ENCODE measurements at places on chromosomes 12 and 14.

DNA sequence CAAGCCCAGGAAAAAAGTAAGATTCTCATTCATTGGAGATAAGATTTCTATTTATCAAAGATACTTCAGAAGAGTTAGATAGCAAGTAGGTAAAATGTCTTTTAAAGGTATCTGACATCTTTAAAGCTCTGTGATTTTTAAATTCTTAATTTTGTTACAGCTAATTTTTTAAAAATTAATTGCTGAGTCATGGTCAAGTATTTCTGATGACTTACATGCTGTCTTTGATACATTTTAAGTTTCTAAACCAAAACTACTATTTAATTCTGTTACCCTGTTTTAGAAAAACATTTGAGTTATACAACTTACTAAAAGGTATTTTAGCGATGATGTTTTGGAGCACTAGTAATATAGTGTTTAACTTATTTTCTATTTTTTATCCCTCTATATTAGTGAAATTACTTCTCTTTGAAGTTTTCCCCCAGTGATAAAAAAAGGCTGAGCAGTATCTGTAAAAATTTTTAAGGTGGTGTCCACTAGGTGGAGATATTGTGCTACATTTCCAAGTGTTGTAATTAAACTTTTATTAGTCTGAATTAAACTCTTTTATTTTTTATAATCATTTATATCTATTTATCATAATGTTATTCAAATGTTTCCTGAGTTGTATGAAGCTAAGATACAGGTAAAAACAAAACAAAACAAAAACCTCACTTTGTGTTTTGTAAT lies 11.5 kb downstream of the ALG10 start:
- DNase-seq: no peak

- no peak for DNase-seq
Measured at GRCh38 chr12:63457428-63457827, 210.9 kb downstream of the DPY19L2 start.

- no peak for DNase-seq
Measured at GRCh38 chr12:51391283-51392123, at the start of gene GALNT6. TSS of gene GALNT6 (minus strand) at chr12:51391406. CDS start at chr12:51379781, 11,625 bp downstream.

DNA sequence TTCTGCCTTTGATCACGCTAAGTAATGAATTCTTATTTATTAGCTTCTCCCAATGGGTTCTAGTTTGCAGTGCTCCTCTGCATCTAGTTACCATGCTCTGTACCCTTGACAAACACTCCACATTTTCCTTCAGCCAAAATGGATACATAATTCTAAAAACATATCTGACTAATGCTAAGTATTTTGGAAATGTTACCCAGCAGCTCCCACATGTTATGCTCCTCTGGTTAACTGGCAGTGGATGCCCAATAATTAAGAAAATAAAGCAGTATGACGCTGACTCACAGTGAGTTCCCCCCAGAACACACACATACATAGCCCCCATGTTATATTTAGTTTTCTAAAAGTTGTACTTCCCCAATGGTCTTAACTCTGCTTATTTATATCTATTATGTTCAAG lies 74.6 kb downstream of the STXBP6 start:
- no peak for DNase-seq

DNA sequence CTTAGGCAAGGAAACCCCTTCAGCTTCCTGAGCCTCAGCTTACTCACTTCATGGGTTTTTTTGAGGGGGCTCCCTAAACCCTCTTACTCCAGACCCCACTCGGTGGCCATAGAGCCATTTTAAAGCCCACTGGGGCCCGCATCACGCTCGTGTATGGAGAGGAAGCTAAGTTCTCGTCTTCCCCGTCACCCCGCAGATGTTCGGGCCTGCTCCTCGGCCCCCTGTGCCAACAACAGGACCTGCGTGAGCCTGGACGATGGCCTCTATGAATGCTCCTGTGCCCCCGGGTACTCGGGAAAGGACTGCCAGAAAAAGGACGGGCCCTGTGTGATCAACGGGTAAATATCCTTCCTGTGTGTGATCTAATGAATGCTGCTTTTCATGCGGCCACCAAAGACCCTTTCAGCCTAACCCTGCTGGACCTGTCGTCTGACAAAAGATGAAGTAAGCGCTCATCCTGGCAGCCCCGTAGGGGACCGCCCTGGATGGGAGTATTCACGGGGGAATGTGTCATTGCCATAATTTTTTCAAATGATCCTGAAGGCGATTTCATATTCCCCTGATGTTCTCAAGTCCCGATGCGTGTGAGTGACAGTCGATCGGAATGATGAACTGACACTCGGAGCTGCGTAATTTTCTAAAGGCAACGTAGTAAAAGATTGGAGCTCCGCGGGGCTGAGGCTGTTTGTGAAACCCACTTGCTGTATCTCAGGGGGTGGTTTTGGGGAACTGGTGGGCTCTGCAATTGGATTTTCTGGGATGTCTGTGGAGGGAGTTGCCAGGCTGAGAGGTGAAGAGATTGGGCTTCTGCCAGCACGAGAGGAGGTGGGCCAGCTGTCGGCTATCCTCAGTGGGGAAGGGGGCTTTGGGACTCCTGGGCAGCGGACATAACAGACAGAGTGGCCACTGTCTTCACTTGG lies 5.4 kb downstream of the DLK1 start:
- no peak for DNase-seq

DNA sequence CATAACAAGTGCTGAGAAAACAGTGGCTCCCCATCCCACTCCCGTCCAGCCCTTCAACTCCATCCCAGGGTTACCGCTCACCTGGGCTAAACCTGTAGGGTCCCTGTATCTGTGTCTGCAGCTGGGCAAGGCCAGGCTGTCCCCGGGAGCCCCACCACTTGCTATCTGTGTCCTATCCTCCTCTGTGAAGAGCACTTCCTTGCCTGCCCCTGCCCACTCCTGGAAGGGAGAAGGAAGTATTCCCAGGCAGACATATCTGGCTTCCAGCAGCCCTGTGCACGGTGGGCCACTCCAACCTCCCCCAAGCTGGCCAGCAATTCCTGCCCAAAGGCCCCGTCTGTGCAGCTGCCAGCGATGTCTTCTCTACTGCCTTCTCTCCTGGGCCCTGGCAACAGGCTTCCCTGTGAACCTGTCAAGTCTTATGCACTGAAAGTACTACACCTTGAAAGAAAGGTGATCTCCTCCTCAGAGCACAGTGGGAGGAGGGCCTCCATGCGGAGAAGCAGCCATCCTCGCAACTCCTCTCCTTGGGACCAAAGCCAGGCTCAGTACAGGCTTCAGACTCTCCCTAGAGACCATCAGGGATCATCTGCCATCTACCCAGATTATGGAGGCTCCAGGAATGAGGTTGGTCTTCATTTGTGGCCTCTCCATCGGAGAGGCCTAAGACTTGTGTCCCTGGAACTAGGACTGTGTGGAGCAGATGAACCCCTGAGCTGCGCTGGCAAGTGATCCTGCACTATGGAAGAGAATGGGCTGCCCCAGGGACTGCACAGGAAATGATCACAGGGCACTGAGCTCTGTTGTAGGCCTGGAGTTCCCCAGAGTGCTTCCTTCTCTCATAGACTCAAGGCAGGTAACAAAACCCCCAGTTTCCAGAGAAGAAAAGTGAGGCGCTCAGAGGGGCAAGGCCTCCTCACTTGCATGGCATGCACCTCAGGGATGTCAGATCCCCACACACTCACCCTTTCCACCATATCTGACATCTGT lies 663.6 kb downstream of the BCL11B start:
- DNase-seq: no peak

DNA sequence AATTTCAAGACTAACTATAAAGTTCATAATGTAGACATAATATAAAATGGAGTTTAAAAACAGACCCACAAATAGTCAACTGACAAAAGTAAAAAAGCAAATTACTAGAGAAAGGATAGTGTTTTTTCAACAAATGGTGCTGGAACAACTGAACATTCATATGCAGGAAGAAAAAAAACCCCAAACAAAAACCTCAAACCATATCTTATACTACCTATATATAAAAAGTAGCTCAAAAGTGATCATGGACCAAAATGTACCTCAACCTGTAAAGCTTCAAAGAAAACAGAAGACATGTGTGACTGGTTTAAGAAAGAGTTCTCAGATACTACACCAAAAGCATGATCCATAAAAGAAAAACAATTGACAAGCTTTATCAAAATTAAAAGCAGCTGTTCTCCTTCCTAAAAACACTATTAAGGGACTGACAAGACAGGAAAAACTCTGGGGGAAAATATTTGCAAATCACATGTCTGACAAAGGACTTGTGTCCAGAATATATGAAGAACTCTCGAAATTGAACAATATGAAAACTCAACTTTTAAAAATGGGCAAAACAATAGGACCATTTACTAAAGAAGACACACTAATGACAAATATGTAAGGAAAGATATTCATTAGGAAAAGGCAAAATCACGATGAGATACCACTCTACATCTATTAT lies 22.7 kb upstream of the ARID4A start:
- no peak for DNase-seq

DNA sequence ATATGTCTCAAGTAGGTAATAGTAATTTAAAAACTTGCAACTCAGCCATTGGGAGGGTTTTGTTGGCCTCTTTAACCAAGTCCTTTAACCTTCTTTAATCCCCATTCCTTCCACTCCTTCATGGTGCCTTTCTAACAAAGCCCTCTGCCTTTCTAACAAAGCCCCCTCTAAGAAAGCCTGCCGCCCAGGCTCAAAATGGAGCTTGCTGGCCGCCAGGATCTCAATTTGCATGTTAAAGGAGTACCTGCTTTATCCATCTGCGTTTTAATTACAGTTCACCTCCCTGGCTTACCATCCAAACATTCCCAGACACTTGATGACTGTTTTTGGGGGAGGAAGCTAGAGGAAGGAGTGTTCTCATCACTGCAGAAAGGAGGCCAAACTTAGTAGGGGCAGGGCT lies 183.4 kb downstream of the PTPN11 start:
- DNase-seq: no peak

DNA sequence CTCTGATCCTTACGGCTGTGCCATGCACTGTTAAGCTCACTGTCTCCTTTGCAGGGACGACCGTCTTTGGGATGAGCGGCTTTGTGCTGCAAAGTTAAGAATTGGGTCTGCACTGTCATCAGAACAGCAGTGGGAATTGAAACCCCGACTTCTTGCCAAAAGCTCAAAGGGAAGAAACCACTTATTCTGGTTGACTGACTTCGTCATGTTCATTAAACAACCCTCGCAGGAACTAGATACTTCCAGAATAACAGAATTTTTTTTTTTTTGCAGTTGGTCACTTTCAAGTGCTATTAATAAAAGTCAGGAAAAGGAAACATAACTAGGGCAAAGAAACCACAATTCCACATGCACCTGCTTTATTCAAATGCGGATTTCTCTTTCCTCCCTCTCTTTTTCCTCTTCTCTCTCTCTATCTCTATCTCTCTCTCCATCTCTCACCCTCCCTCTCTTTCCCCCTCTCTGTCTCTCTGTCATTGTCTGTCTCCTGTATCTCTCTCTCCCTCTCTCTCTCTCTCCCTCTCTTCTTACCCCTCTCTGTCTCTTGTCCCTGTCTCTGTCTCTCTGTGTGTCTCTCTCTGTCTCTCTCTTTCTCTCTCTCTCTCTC lies 12.3 kb upstream of the GLT1D1 start:
- DNase-seq: no peak

GRCh38 chr14:61780125-61780524 lies 17.9 kb downstream of the SNAPC1 start:
- no peak for DNase-seq

GRCh38 chr14:35121887-35122695 lies at the start of the genes PPP2R3C and PRORP:
TSS of gene PPP2R3C (minus strand) at chr14:35121990. CDS start at chr14:35121959, 31 bp downstream.
TSS of gene PRORP (plus strand) at chr14:35122552. CDS start at chr14:35123246, 694 bp downstream.
- DNase-seq: peak; percentile 94

- no peak for DNase-seq
Measured at GRCh38 chr12:47967461-47968321, 4.3 kb downstream of the TMEM106C start.

All from left renal cortex interstitium (tissue), 4 donors.